Activated T-cell treated with anti-CD3 and anti-CD28 coated beads, Interleukin-2, amount 50 U/mL, for 24 hours (primary cell): ENCODE measurements at places on chromosomes 11 and 22.

DNA sequence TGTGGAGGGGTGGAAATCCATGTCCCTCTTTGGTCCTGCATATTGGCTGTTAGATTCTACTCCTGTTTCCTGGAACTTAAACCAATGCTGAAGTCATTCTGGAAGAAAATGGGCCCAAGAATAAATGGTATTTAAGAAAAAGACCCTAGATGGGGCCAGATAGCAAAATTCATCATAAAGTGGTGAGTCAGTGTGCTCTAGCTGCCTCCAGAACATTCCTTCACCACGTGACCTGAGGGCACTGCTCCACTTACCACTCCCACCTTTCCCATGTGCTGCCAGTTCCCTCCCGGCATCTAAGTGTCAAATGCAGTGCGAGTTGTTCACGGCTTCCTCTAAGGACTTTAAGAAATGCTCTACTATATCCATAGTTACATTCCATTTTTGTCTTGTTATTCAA lies 30.9 kb upstream of the NAP1L4 start:
- DNase-seq, result no peak

- DNase-seq, result no peak
Observed at GRCh38 chr11:129275828-129276227, 83.7 kb upstream of the ARHGAP32 start.

- no peak for DNase-seq
Observed at GRCh38 chr22:25368271-25368670, 148.8 kb downstream of the CRYBB2 start.

GRCh38 chr22:21686193-21686608 lies 20.4 kb downstream of the PPIL2 start:
- no peak for DNase-seq
